ENCODE measurements at places on chromosomes 3 and 15.

GRCh38 chr15:26143221-26143620 lies 280.1 kb upstream of the ATP10A start:
- DNase-seq = no peak

- DNase-seq = no peak
Observed at GRCh38 chr15:80693682-80694610, 1.2 kb upstream of the ABHD17C start.

DNA sequence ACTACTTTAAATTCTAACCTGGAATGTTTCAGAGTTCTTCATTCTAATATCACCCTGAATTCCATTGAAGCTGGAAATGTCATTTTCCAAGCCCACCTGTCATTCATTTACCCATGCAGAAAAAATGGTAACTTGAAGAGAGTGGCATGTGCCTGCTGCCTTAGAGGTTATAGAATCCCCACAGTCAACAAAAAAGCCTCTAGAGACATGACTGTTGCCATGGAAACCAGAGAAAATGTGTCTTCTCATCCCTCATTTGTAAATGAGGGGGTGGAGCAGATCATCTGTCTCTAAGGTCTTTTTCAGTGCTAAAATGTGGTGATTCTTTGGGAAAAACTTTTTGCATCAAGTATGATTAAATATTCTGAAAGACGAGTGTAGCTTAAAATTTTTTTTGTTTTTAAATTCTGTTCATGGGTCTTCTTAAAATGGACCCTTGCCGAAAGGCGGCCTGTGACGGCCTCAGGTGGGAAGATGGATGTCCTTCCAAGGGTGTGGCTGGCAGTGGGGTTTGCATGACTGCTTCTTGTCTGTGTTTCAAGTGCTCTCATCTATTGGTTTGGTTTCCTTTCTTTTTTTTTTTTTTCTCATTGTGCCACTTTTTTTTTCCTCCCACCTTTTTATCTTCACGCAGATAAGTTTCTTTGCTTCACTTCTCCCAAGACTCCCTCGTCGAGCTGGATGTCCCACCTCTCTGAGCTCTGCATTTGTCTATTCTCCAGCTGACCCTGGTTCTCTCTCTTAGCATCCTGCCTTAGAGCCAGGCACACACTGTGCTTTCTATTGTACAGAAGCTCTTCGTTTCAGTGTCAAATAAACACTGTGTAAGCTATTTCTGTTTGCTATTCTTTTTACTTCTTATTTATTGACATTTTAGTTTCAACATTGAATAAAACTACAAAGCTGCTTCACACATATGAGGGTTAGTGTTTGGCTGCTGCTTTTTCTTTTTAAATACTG lies 23.0 kb downstream of the TPM1 start:
- no peak for DNase-seq

DNA sequence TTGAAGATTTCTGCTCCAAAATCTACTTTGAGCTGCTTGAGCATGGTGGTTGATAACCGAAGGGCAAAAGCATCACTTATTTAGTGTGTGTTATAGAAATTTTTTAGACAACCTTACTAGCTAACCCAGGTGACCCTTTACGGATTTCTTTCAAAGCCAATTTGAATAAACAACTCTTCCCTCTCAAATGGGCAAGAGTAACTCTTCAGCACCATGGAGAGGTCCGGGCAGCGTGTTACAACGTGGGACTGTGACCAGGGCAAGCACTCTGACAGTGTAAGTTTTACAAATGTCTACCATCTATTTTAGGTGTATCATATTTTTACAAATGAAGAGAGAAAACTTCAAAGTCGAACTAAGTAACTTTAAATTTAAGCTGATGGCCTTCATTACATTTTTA lies 471.8 kb downstream of the MFSD1 start:
- DNase-seq = no peak

DNA sequence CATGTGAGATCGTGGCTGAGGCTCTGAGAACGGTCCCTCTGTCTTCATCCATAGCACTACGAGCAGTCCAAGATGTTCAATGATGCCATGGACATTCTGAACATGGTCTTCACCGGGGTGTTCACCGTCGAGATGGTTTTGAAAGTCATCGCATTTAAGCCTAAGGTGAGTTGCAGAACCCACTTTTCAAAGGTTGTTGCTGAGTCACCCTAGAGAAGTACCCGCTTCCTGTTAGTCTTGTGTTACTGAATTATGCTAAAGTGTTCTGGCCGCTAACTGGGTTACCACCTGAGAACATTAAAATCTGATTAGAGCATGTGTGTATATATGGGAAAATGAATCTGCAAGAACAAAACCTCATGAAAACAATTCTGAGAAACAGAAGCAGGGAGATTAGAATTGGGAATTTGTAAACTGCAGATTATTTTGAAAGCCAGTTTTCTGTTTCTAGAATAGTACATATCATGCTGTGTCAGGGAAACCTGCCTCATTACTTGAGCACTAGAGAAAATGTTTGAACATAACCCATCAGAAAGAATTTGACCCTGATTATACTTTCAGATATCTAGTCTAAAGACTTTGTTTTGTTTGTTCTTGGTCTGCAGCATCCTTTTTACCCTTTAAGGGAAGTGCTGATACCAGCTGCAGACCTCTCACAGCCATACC lies 92.6 kb downstream of the CHDH start:
- DNase-seq = no peak
